ENCODE measurements at places on chromosomes 5 and 9.
A peak's percentile ranks its signal among the peaks of the same experiment; 100 is the strongest.

- no peak for DNase-seq
Observed at GRCh38 chr5:77771452-77771851, 4.7 kb downstream of the TBCA start.

- DNase-seq, result no peak
Observed at GRCh38 chr9:83701286-83701685, 6.5 kb downstream of the UBQLN1 start.

- DNase-seq, result no peak
Observed at GRCh38 chr5:127586066-127586770, 62.7 kb upstream of the CTXN3 start.

GRCh38 chr9:16191691-16192402 is 639.0 kb downstream of the CCDC171 start:
- DNase-seq, result peak; percentile 57

DNA sequence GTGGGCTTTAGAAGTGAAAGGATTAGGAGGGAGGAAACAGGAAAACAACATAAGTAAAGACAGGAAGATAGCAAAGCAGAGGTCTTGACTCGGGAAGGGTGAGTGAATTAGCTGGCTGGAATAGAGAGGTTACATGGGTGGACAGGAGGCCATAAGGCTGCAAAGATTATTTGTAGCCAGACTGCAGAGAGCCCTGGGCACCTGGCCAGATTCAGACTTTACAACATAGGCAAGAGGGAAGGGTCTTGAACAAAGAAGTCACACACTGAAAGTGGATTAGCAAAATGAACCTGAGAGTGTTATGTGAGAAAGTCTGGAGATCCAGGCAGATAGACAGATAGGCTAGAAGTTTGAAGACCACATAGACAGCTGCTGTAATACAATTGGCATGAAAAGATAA is 29.7 kb upstream of the CER1 start:
- DNase-seq, result no peak

- DNase-seq, result no peak
Observed at GRCh38 chr5:60223342-60223741, 329.8 kb upstream of the PDE4D start.

- no peak for DNase-seq
Observed at GRCh38 chr9:13502484-13502883, 223.0 kb upstream of the MPDZ start.

DNA sequence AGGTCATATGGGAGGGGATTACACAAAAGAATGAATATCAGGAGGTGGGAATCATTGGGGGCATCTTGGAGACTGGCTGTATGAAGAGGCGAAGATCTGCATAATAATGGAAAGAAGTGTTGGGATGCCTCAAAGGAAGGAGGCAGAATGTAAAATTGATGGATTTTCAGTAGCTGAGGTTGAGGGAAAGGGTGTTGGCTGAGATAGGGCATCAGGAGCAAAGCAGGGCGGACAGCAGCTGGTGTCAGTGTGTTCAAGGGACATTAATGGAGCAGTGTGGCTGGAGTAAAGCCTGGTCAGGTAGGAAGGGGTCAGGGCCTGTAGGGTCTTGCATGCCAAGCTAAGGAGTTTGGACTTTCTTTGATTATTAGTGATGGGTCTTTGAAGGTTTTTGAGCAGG is 65.2 kb upstream of the TNFAIP8 start:
- peak; percentile 7 for DNase-seq

- no peak for DNase-seq
Observed at GRCh38 chr5:159743234-159743633, 173.0 kb upstream of the ADRA1B start.

GRCh38 chr9:5449521-5450358 is 602 bp upstream of the CD274 start:
- no peak for DNase-seq

- DNase-seq, result no peak
Observed at GRCh38 chr9:98894171-98894570, 49.5 kb upstream of the COL15A1 start.

- no peak for DNase-seq
Observed at GRCh38 chr5:10859393-10860195, 98.6 kb upstream of the DAP start.

DNA sequence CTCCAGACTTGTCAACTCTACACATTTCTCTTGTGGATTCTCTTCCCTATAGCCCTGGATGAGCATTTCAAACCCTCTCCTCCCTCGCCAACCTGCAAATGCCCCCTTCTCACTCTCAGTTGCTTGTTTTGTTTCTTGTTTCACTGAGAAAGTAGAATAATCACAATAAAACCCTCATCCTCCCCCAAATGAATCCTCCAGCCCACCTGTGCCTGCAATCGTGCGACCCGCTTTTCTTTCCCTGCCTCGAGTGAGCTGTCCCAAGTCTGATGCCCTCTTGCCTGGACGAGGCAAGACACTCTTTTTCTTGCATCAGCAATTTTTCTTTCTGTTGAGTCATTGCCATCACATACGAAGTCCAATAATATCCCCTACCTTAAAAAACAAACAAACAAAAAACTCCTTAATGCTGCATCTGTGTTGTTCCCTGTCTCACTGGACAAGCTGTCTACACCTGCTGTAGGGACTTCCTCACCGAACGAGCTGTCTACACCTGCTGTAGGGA is 3.7 kb upstream of the CACNA1B start:
- peak; percentile 33 for DNase-seq
